ENCODE measurements at places on chromosomes 1 and 21.
A peak's percentile ranks its signal among the peaks of the same experiment; 100 is the strongest.

- H3K4me3 ChIP-seq, result no peak overlapping the region
- no peaks in the 10 kb centered on the region for H3K36me3 ChIP-seq
- no peak for DNase-seq
These were observed 64.9 kb upstream of the LMO4 start for GRCh38 chr1:87263785-87264184.

- peak overlapping the region; percentile 40 for H3K27ac ChIP-seq
- H3K27me3 ChIP-seq, result no peaks in the 10 kb centered on the region
- H3K4me3 ChIP-seq, result no peak overlapping the region
- H3K4me1 ChIP-seq, result peaks cover 34% of the 10 kb centered on the region
- no peak for DNase-seq
- H3K36me3 ChIP-seq, result no peaks in the 10 kb centered on the region
These were observed 103.3 kb downstream of the RERE start for GRCh38 chr1:8714173-8714572.

GRCh38 chr1:28571911-28572310 lies 19.0 kb downstream of the TRNAU1AP start:
- no peaks in the 10 kb centered on the region for H3K27me3 ChIP-seq
- H3K4me3 ChIP-seq, result no peak overlapping the region
- no peaks in the 10 kb centered on the region for H3K4me1 ChIP-seq
- H3K27ac ChIP-seq, result no peak overlapping the region
- no peak for DNase-seq

DNA sequence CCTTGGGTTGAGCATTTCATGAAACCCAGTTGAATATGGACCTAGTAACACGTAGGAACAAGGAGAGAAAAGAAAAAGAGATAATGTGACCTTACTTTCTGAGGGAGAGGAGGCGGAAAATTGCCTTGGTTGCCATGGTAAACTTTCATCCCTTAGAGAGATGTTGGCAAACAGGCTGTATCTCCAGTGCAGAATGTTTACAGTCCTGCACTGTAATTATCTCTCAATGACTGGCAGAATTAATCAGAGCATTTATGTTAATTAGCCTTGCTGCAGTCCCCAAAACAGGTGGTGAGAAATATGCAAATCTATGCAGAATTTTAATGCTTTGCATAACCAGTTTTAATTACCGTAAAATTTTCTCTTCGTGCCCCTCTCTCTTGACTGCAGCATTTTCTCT lies 147.3 kb downstream of the CD247 start:
- no peaks in the 10 kb centered on the region for H3K27me3 ChIP-seq
- no peaks in the 10 kb centered on the region for H3K4me1 ChIP-seq
- peaks cover 5% of the 10 kb centered on the region for H3K36me3 ChIP-seq
- no peak overlapping the region for H3K27ac ChIP-seq
- H3K4me3 ChIP-seq, result no peak overlapping the region
- no peak for DNase-seq

- peaks cover 3% of the 10 kb centered on the region for H3K36me3 ChIP-seq
- H3K27ac ChIP-seq, result no peak overlapping the region
- H3K27me3 ChIP-seq, result no peaks in the 10 kb centered on the region
- DNase-seq, result no peak
- H3K4me1 ChIP-seq, result no peaks in the 10 kb centered on the region
- H3K4me3 ChIP-seq, result no peak overlapping the region
These were observed 5.8 kb downstream of the IFI16 start for GRCh38 chr1:159015440-159015909.

GRCh38 chr1:163912170-163912884 lies 590.6 kb downstream of the NUF2 start:
- H3K4me1 ChIP-seq, result no peaks in the 10 kb centered on the region
- H3K36me3 ChIP-seq, result no peaks in the 10 kb centered on the region
- H3K4me3 ChIP-seq, result no peak overlapping the region
- H3K27me3 ChIP-seq, result no peaks in the 10 kb centered on the region
- H3K27ac ChIP-seq, result no peak overlapping the region
- no peak for DNase-seq

- H3K36me3 ChIP-seq, result no peaks in the 10 kb centered on the region
- H3K27me3 ChIP-seq, result no peaks in the 10 kb centered on the region
- no peak for DNase-seq
- H3K4me3 ChIP-seq, result no peak overlapping the region
- H3K4me1 ChIP-seq, result no peaks in the 10 kb centered on the region
These were observed 1.9 kb downstream of the ELAVL4 start for GRCh38 chr1:50110656-50111055.

DNA sequence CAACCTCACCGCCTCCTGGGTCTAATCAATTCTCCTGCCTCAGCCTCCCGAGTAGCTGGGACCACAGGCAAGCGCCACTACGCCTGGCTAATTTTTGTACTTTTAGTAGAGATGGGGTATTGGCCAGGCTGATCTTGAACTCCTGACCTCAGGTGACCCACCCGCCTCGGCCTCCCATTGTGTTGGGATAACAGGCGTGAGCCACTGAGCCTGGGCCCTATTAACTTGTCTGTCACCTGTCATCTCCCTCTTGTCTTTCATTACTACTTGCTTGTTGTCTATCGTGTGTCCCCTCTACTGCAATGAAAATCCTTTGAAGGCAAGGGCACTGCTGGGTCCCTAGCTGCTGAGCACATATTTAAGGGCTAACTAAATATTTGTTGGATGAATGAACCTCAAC lies 3.4 kb downstream of the UQCRHL start:
- H3K4me3 ChIP-seq, result no peak overlapping the region
- no peaks in the 10 kb centered on the region for H3K36me3 ChIP-seq
- peaks cover 17% of the 10 kb centered on the region for H3K4me1 ChIP-seq
- DNase-seq, result no peak

DNA sequence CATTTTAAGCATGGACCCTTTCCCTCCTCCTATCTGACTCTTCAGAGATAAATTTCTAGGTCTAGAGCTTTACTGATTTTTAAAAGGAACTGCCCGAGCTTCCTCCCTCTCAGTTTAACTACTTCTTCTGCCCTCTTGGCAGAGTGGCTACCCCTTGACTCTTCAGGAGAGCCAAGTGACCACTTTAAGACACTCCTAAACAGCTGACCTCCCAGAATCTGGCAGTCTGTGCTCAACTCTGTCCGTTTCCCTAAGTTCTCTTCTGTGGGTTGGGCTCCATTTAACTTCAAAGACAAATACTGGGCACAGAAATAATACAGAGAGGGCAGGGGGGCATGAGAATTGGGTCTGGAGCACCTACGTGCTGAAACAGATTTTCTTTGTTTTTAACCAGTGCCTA lies 196.3 kb upstream of the FOXD3 start:
- H3K4me3 ChIP-seq, result no peak overlapping the region
- peaks cover 5% of the 10 kb centered on the region for H3K4me1 ChIP-seq
- peak; percentile 17 for DNase-seq

DNA sequence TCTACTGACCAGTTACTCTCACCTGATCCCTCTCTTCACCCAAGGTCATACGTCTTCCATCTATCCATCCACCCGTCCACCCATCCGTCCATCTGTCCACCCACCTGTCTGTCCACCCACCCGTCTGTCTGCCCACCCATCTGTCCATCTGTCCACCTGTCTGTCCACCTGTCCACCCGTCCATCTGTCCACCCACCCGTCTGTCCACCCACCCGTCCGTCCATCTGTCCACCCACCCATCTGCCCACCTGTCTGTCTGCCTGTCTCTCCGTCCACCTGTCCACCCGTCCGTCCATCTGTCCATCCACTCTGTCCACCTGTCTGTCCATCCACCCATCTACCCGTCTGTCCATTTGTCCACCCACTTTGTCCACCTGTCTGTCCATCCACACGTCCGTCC lies 11.8 kb upstream of the KIF26B start:
- no peak for DNase-seq
- H3K36me3 ChIP-seq, result no peaks in the 10 kb centered on the region

- no peaks in the 10 kb centered on the region for H3K4me1 ChIP-seq
- H3K4me3 ChIP-seq, result no peak overlapping the region
- H3K36me3 ChIP-seq, result no peaks in the 10 kb centered on the region
- H3K27ac ChIP-seq, result no peak overlapping the region
These were observed 41.3 kb upstream of the BMP8B start for GRCh38 chr1:39829791-39830533.

GRCh38 chr1:186828611-186829454 lies at the start of gene PLA2G4A:
PLA2G4A (plus strand) TSS chr1:186828949; CDS start chr1:186854355, 25,406 bp downstream.
- peak; percentile 46 for DNase-seq
- H3K36me3 ChIP-seq, result no peaks in the 10 kb centered on the region
- no peaks in the 10 kb centered on the region for H3K27me3 ChIP-seq
- no peaks in the 10 kb centered on the region for H3K4me1 ChIP-seq

DNA sequence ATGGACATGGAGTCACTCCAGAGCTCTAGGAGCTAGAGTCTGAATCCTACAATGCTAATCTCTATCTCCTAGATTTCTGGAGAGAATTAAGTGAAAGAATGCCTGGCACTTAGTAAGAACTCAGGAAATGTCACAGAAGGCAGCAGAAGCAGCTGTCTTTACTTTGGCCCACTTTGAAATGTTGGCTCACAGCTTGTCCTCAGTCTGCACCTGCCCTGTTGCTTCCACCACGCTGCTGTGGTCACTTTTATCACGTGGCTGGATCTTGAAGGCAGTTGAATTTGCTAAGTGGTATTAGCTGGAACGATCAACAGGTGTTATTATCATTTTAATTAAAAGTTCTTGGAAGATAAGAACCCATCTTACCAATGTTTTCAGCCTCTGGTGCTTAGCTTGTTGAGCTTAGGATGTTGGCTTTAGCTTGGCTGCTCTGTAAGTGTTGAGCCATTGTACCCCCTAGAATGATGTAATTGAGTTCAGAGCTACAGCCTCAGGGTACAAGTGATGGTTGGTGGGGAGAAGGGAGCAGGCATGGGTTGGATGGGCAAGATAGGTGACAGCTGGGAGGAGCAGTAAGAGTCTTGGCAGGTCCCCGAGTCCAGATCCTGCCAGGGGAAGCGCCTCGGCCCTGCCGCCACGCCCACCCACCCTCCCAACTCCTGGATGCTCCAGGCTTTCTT lies 41.9 kb upstream of the EPS8L3 start:
- H3K27me3 ChIP-seq, result no peaks in the 10 kb centered on the region
- no peak for DNase-seq
- H3K4me3 ChIP-seq, result no peak overlapping the region
- H3K36me3 ChIP-seq, result no peaks in the 10 kb centered on the region

GRCh38 chr1:203628201-203629015 lies 1.8 kb downstream of the ATP2B4 start:
- no peaks in the 10 kb centered on the region for H3K36me3 ChIP-seq
- H3K4me1 ChIP-seq, result peaks cover 33% of the 10 kb centered on the region
- H3K27me3 ChIP-seq, result no peaks in the 10 kb centered on the region
- peak overlapping the region; percentile 23 for H3K27ac ChIP-seq
- H3K4me3 ChIP-seq, result peak overlapping the region; percentile 54
- peak; percentile 72 for DNase-seq

DNA sequence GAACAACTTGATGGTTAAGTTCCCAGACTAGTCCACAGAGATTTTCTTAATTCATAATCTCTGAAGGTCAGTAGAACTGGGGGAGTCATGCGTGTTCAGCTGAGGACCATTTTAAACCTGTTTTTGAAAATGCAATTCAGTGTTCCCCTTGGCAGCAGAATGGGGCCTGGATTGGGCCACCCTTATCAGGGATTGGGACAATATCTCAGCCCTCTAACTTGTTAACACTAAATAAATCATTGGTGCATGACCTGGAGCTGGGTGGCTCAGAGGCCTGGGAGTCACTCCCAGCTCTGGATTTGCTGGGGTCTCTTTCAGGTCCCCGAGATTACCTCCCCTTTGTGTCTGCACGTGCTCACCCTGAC lies 55.3 kb downstream of the MRPS6 start:
- H3K4me1 ChIP-seq, result peaks cover 59% of the 10 kb centered on the region
- H3K4me3 ChIP-seq, result no peak overlapping the region
- H3K36me3 ChIP-seq, result peaks cover 10% of the 10 kb centered on the region
- peak overlapping the region; percentile 95 for H3K27ac ChIP-seq

GRCh38 chr1:97412737-97413136 lies 508.1 kb downstream of the DPYD start:
- H3K4me1 ChIP-seq, result no peaks in the 10 kb centered on the region
- H3K27ac ChIP-seq, result no peak overlapping the region
- DNase-seq, result no peak
- H3K4me3 ChIP-seq, result no peak overlapping the region
- no peaks in the 10 kb centered on the region for H3K27me3 ChIP-seq
- no peaks in the 10 kb centered on the region for H3K36me3 ChIP-seq

- peaks cover 89% of the 10 kb centered on the region for H3K27me3 ChIP-seq
- DNase-seq, result peak; percentile 68
- H3K27ac ChIP-seq, result no peak within 1 kb of the TSS
- peaks cover 32% of the 10 kb centered on the region for H3K4me1 ChIP-seq
- H3K4me3 ChIP-seq, result peak within 1 kb of the TSS; percentile 11
- no peaks in the 10 kb centered on the region for H3K36me3 ChIP-seq
These were observed at the start of gene TSPEAR for GRCh38 chr21:44711327-44712202. TSPEAR (minus strand) TSS chr21:44711572; CDS start chr21:44711514, 58 bp downstream.

- H3K27me3 ChIP-seq, result no peaks in the 10 kb centered on the region
- peaks cover 5% of the 10 kb centered on the region for H3K4me1 ChIP-seq
- peak overlapping the region; percentile 26 for H3K27ac ChIP-seq
- peak overlapping the region; percentile 63 for H3K4me3 ChIP-seq
These were observed 1.2 kb upstream of the DHRS3 start for GRCh38 chr1:12618965-12619791.

DNA sequence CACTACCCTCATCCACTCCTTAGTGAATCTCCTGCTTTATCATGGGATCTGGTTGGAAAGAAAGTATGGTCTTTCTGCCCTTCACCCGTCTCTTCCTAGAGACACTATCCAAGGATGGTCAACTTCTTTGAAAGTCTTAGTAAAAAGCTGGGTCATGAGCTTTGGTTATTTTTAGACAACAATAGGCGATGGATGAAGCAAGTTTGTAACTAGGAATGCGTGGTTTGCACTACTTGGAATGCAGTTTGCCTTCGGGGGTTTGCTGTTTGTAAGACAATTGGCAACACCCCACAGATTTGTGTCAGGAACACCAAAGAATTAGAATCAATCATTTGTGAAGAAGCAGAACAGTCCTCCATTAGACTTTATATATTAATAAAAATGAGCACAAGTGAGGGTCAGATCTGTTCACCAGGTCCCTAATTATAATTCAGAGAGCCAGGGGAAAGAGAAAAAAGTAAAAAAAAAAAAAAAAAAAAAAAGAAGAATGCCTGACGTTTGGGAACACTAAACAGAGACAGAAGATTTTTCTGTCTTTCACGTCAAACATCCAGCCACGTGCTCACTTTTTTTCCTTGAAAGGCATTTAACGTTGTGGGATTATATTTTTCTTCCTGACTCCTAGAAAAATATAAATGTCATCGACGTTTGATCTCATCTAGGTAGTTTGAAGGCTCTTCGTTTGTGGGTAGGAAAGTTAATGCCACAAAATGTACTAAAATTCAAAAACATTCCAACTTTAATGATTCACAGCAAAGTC lies 60.7 kb upstream of the BTG3 start:
- no peak overlapping the region for H3K4me3 ChIP-seq
- no peak overlapping the region for H3K27ac ChIP-seq
- DNase-seq, result no peak
- no peaks in the 10 kb centered on the region for H3K36me3 ChIP-seq
- H3K27me3 ChIP-seq, result no peaks in the 10 kb centered on the region
- peaks cover 4% of the 10 kb centered on the region for H3K4me1 ChIP-seq
